IMR-90 (cell line): ENCODE measurements at places on chromosomes 5 and 9. TPM values are rescaled to one million over a fixed set of nuclear protein-coding genes. Genes with fewer than 3 reads are reported as not detected.

DNA sequence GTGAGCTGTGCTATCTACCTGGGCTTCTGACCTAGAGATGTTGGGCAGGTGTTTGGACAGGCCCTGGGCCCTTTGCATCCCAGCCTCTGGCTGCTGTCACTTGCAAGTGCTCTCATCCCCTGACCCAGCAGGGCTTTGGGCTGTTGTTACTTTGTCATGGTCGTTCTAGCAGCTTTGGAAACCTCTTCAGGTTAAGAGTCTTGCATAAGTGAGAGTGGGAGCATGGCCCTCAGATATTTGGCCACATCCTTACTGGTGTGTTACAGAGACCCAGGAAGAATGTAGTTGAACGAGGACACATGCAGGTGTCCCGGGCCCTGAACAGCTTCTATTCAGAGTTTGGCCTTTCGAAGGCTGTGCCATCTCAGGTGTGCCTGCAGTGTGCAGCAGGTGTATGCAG, 4.5 kb downstream of the TENT4A start:
- H3K27ac ChIP-seq: no peak overlapping the region
- no peaks in the 10 kb centered on the region; the same call in 1 of the 2 replicates for H3K36me3 ChIP-seq
- H3K27me3 ChIP-seq: no peaks in the 10 kb centered on the region
- H3K4me1 ChIP-seq: peaks cover 41% of the 10 kb centered on the region

DNA sequence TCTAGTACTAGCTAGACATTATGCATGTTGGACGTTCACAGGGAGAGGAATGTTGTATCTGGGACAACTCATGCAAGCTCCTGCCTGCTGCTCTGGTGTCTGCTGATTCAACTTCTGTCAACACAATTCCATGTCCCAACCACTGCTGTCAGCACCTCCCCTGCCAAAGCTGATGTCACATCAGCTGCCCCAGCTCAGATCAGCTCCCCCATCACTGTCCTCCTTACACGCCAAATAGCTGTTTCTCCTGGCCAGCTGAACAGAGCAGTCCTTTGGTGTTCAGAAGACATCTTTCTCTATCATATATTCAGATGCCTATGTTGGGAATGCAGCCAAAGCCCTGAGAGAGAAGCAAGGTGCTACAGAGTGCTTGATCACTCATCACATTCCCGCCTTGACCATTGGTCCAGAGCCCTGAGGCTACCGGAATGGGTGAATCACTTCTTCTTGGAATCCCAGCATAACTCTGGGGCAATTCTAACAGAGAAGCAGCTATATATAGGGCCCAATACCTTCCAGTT, 223.3 kb downstream of the SEC61B start:
- H3K36me3 ChIP-seq: no peaks in the 10 kb centered on the region
- peaks cover 9% of the 10 kb centered on the region for H3K4me1 ChIP-seq
- DNase-seq: peak; percentile 90
- H3K4me3 ChIP-seq: no peak overlapping the region

- H3K36me3 ChIP-seq: peaks cover 12% of the 10 kb centered on the region
- peaks cover 24% of the 10 kb centered on the region; the same call in 1 of the 2 replicates for H3K4me1 ChIP-seq
- H3K27me3 ChIP-seq: no peaks in the 10 kb centered on the region
- no peak for DNase-seq
- H3K27ac ChIP-seq: no peak overlapping the region
These were observed 27.1 kb downstream of the SH3PXD2B start for GRCh38 chr5:172427202-172427601.

DNA sequence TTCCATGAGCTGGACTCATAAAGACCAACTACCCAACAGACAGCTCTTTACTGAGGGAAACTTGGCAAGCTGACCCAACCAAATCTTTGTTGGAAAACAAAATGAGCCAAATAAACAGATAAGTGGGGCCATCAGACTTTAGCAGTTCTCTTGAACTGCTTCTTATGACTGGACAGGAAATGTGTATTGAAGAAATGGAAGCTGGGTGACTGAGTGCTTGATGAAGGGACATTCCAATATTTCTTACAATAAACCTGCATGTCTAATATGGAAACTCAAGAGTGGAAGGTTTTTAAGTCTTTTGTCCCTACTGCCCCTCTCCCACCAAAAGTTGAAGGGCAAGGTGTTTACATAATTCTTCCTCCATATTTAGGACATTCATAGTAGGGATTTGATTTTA, 218.8 kb upstream of the NR4A3 start:
- no peak overlapping the region for H3K27ac ChIP-seq
- no peak overlapping the region for H3K4me3 ChIP-seq
- no peak for DNase-seq
- H3K36me3 ChIP-seq: no peaks in the 10 kb centered on the region
- no peaks in the 10 kb centered on the region for H3K4me1 ChIP-seq

DNA sequence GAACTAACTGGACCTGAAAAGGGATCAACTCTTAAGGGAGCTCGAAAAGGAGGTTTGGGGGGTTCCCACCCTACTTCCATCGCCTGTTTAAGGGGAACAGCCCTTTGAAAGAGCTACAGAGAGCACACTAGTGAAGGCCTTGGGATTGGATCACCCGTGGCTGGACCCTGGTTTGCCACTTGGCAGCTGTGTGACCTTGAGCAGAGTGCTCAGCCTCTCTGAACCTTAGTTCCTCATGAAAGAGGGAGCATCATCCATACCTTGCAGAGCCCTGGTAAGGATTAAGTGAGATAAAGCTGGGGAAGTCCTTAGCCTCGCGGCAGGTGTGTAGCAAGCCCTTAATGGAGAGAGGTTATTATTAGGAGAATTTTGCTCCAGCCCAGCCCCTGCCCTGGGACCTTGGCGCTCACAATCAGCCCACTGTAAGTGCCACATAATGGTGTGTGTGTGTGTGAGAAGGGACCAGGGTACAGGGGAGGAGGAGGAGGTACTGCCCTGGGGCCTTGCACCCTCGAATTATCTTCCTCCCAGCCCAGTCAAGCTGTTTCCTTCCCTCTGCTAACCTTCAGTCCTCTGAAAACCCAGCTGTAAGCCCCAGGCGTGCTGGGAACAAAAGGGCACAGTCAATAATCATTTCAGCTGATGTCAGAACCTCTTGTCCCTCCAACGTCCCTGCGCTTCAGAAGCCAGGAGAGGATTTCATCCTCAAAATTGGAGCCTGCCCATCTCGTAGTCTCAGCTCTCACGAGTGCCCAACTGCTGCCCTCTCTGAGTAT, 42.9 kb downstream of the FOXI1 start:
- DNase-seq: no peak
- no peaks in the 10 kb centered on the region for H3K27me3 ChIP-seq
- H3K27ac ChIP-seq: no peak overlapping the region
- H3K4me3 ChIP-seq: no peak overlapping the region

DNA sequence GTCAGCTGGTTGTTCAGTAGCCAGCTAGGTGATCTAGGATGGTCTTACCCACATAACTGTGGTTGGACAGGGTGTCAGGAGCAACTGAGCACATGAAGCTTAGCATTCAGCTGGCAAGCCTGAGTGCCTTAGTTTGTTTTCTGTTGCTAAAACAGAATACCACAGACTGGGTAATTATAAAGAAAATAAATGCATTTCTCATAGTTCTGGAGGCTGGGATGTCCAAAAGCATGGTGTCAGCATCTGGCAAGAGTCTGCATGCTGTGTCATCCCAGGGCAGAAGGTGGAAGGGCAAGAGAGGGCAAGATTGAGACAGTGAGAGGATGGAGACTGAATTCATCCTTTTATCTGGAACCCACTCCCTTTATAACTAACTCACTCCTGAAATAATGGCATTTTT, 921.5 kb downstream of the TLE4 start:
- H3K36me3 ChIP-seq: no peaks in the 10 kb centered on the region
- no peak overlapping the region for H3K27ac ChIP-seq
- H3K4me3 ChIP-seq: no peak overlapping the region
- no peak for DNase-seq
- H3K27me3 ChIP-seq: no peaks in the 10 kb centered on the region

- peaks cover 19% of the 10 kb centered on the region; the same call in 1 of the 2 replicates for H3K27me3 ChIP-seq
- DNase-seq: no peak
- no peaks in the 10 kb centered on the region for H3K36me3 ChIP-seq
These were observed 6.8 kb downstream of the ZDHHC11B start for GRCh38 chr5:777756-778161.

DNA sequence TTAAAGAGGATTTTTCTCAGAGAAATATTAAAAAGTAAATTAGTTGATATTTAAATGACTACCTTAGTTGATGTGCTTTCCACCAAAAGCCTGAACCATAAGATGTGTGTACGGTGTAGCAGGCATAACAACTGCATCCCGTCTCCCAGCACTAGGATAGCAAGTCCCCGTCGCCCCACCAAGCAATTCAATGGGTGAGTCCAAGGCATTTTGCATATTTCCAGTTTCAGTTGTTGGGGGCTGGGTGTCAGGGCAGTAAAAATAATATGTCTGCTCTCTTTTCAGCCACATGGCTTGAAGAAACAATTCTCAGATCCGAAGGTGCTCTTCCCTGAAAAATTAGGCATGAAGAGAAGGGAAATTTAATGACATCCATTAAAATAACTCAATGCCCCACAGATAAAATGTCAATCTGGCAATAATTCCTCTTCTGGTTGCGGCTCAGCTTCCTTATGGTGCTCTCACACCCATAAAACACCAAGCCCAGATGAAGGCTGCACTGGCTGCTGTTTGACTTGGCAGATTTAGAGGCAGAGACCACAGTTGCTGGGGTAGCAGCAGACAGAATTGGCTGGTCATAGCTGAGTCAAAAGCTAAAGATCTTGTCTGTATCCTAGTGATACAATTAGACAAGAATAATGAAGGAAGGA, 124.4 kb upstream of the ADCY2 start:
- no peaks in the 10 kb centered on the region for H3K4me1 ChIP-seq
- H3K27me3 ChIP-seq: no peaks in the 10 kb centered on the region
- H3K4me3 ChIP-seq: no peak overlapping the region

GRCh38 chr5:85293145-85293785, 908.6 kb upstream of the EDIL3 start:
- peak overlapping the region; percentile 33; the same call in 1 of the 2 replicates for H3K4me3 ChIP-seq
- H3K27me3 ChIP-seq: no peaks in the 10 kb centered on the region
- peak; percentile 0 for DNase-seq
- H3K36me3 ChIP-seq: no peaks in the 10 kb centered on the region

- no peak overlapping the region for H3K4me3 ChIP-seq
- peaks cover 75% of the 10 kb centered on the region for H3K27me3 ChIP-seq
- no peaks in the 10 kb centered on the region for H3K36me3 ChIP-seq
These were observed 6.2 kb downstream of the NR6A1 start for GRCh38 chr9:124764774-124765438.

- no peak overlapping the region for H3K4me3 ChIP-seq
- no peaks in the 10 kb centered on the region for H3K36me3 ChIP-seq
- H3K27ac ChIP-seq: no peak overlapping the region
- no peak for DNase-seq
- H3K27me3 ChIP-seq: no peaks in the 10 kb centered on the region
These were observed 316.6 kb downstream of the TLE1 start for GRCh38 chr9:81372628-81373191.

DNA sequence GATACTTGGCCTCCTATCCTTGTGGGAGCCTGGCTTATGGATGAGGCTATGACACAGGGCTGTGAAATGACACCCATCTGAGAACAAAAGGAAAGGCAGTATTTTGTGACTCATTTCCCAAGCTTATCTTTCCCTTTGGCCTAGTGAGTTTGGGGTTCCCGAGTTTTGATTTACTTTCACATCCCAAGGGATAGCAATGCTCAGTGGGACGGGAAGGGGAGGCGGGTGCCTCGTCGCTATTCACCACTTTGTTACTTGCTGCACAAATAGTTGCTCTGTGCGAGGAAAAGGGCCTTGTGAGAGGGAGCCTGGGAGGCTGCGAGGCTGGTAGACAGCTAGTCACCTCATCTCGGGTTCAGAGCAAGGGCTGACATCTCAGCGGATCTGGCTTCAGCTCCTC, 59.1 kb upstream of the ENTREP1 start:
- no peaks in the 10 kb centered on the region for H3K36me3 ChIP-seq
- H3K4me1 ChIP-seq: no peaks in the 10 kb centered on the region; the same call in 1 of the 2 replicates
- no peak overlapping the region for H3K4me3 ChIP-seq
- no peaks in the 10 kb centered on the region for H3K27me3 ChIP-seq
- no peak overlapping the region for H3K27ac ChIP-seq

GRCh38 chr9:96173640-96174039, 128.3 kb downstream of the HSD17B3 start:
- H3K4me1 ChIP-seq: no peaks in the 10 kb centered on the region; the same call in 1 of the 2 replicates
- H3K36me3 ChIP-seq: no peaks in the 10 kb centered on the region
- H3K4me3 ChIP-seq: no peak overlapping the region

GRCh38 chr5:160494451-160494850, 72.8 kb downstream of the PTTG1 start:
- H3K36me3 ChIP-seq: no peaks in the 10 kb centered on the region
- no peak for DNase-seq
- H3K4me3 ChIP-seq: no peak overlapping the region
- no peak overlapping the region for H3K27ac ChIP-seq

- H3K4me1 ChIP-seq: no peaks in the 10 kb centered on the region
- H3K27me3 ChIP-seq: peaks cover 17% of the 10 kb centered on the region
- no peaks in the 10 kb centered on the region for H3K36me3 ChIP-seq
- no peak overlapping the region for H3K27ac ChIP-seq
- no peak for DNase-seq
These were observed 156.3 kb upstream of the MVB12B start for GRCh38 chr9:126170286-126170823.

GRCh38 chr5:32387841-32388240, 56.7 kb downstream of the ZFR start:
- no peak overlapping the region for H3K27ac ChIP-seq
- no peaks in the 10 kb centered on the region for H3K27me3 ChIP-seq
- no peak for DNase-seq
- H3K36me3 ChIP-seq: peaks cover 27% of the 10 kb centered on the region
- H3K4me3 ChIP-seq: no peak overlapping the region

- H3K36me3 ChIP-seq: no peaks in the 10 kb centered on the region
- no peak for DNase-seq
- H3K27ac ChIP-seq: no peak overlapping the region
- peaks cover 54% of the 10 kb centered on the region for H3K27me3 ChIP-seq
- no peak overlapping the region for H3K4me3 ChIP-seq
- peaks cover 5% of the 10 kb centered on the region for H3K4me1 ChIP-seq
These were observed 76.4 kb downstream of the NTNG2 start for GRCh38 chr9:132238026-132238972.

SLC6A18 gene
- not detected in 2 replicates for polyA plus RNA-seq

REEP2 gene
- polyA plus RNA-seq: 17.0 and 17.1 TPM in 2 replicates

CRB2 gene
- not detected in 2 replicates for polyA plus RNA-seq

KIF12 gene
- 0.11 TPM in 1 of 2 replicates, not detected in the other for polyA plus RNA-seq

GRXCR2 gene
- not detected in 2 replicates for polyA plus RNA-seq

SV2C gene
- polyA plus RNA-seq: not detected in 2 replicates

ECSCR gene
- 3.6 and 3.8 TPM in 2 replicates for polyA plus RNA-seq

PCDHA9 gene
- polyA plus RNA-seq: not detected in 2 replicates

FYB1 gene
- not detected in 2 replicates for polyA plus RNA-seq
